HCT116 (cell line): ENCODE measurements at places on chromosomes 7 and 10.

GRCh38 chr10:15735763-15736162 is 16.0 kb upstream of the ITGA8 start:
- no peak for DNase-seq

GRCh38 chr10:72615970-72616369 is 9.9 kb downstream of the MICU1 start:
- DNase-seq, result no peak

- DNase-seq, result no peak
Observed at GRCh38 chr10:120212275-120212674, 244.8 kb upstream of the PLPP4 start.

DNA sequence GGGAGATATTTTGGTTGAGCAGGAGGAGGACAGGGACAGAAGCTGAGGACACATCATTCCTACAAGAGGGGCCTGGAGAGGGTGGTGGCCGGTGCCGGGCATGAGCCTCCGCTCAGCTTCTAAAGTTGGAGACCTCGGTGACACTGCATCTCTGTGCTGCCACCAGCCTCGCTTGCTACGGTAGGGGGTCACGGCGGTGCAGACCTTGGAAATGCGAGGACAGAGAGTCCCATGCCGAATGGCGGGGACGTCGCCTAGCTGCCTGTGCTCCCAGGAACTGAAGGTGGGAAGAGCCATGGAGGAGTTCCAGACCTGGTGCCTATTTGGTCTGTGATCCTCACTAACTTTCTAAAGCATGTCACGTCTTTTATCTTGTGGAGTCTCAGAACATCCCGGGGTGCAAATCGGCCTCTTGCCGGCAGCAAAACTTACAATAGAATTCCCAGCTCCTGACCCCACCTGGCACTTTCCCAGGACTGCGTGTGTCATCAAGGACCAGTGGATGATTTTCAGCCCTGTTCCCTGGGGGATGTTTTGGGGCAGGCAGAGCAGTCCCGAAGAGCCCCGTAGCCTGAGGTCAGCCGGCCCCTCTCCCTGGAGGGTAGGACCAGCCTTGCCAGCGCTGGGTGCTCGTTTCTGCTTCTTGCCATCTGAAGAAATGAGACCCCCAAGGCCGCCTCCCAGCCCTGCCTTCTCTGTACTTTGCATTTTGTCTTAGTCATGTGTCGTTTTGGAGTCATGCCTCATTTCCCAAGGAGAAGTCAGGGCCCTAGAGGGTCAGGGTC is 205.8 kb upstream of the SHH start:
- DNase-seq, result no peak

DNA sequence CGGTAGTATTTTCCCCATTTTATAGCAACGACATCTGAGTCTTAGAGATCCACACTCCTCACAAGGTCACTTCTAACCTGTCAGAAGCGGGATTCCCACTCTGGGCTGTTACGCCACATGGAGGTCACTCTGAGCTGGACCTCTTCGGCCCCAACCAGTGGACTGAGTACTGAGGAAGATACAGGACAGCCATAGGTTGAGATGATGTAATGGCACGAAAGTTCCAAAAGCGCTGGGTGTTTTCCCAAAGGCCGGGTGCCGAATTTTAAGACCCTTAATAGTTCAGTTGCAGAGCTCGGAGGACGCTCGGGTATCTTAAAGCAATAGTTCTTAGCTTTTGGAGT is 699 bp downstream of the GHITM start:
- DNase-seq, result no peak

- DNase-seq, result no peak
Observed at GRCh38 chr7:40715053-40715430, 580.2 kb downstream of the SUGCT start.

DNA sequence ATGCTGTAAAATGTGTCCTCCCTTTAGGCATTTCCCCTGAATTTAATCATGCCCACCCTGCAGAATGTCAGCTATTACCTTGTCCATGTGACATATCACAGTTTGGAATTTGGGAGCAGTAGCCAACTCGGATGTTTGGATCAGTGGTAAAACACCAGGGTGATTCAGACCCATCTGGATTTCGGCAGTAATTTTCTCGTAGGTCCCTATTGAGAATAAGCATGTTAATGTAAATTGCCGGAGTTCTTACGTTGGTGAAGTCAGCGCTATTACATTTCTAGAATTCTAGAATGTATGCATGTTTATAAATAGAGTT is 44.1 kb downstream of the HGF start:
- no peak for DNase-seq
